ENCODE measurements at places on chromosomes 2 and 18.

- DNase-seq: no peak
Observed at GRCh38 chr2:54680397-54681041, 42.9 kb upstream of the EML6 start.

- DNase-seq: no peak
Observed at GRCh38 chr2:69250981-69251380, 136.0 kb downstream of the GFPT1 start.

DNA sequence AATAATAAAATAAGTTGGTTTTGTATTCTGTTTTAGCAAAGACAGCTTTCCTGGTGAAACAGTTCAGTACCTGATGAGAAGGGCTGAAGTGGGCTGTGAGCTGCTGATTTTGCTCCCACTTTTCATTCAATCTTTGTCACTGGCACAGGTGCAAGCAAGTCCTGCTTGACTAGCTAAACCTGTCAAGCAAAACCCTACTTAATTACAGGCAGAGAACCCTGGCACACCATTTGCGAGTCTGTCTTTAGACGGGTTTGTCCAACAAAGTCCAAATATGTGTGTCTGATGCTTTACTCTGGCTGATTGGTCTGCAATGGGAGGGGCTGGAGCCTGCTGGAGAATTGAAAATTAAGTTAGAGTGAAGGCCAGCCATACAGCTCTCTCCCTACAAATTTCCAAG is 267.2 kb downstream of the EPHA4 start:
- DNase-seq: no peak

- no peak for DNase-seq
Observed at GRCh38 chr2:200442471-200442870, 67.4 kb downstream of the KCTD18 start.

GRCh38 chr18:49935215-49935614 is 121.9 kb upstream of the ACAA2 start:
- no peak for DNase-seq

DNA sequence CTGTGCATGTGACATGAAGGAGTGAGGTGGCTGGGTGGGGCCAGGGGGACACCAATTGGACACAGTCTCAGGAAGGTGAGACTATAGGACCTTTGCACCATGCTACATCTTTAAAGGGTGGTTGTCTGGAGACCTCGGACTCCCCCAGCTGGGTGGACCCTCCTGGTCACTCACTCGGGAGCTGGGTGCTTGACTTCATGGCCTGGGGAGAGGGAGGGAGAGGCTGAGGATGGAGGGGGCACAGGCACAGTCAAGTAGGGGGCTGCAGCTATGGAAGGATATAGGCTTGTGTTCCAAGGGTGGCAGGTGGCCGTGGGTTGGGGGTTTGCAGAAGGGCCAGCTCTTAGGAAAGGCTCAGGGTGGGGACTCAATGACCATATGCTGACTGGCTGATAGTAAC is 7.1 kb upstream of the CELF4 start:
- no peak for DNase-seq

All from urinary bladder (tissue), 4 donors.